ENCODE measurements at places on chromosomes 11 and 22.

- peak; percentile 84 for DNase-seq
Observed at GRCh38 chr11:69298267-69299022, 4.5 kb downstream of the MYEOV start.

GRCh38 chr22:48253136-48253535, 1490.7 kb downstream of the TBC1D22A start:
- no peak for DNase-seq

DNA sequence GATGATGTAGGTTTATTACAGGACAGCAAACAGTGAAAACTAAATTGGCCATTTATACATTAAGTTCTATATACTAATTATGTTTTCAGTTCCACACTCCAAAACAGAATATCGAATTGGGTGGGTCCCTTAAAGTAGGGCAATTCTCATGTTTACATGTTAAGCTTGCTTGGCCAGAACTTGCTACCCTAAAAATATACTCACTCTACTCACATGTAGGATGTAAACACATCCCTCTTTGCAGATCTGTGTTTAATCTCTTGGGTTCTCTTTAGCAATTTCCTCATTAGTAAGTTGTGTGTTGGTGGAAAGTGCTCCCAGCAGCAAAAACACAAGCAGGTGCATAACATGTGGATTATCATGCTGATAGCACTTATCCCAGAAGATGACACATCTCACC, 22.6 kb upstream of the DDX6 start:
- DNase-seq, result no peak

DNA sequence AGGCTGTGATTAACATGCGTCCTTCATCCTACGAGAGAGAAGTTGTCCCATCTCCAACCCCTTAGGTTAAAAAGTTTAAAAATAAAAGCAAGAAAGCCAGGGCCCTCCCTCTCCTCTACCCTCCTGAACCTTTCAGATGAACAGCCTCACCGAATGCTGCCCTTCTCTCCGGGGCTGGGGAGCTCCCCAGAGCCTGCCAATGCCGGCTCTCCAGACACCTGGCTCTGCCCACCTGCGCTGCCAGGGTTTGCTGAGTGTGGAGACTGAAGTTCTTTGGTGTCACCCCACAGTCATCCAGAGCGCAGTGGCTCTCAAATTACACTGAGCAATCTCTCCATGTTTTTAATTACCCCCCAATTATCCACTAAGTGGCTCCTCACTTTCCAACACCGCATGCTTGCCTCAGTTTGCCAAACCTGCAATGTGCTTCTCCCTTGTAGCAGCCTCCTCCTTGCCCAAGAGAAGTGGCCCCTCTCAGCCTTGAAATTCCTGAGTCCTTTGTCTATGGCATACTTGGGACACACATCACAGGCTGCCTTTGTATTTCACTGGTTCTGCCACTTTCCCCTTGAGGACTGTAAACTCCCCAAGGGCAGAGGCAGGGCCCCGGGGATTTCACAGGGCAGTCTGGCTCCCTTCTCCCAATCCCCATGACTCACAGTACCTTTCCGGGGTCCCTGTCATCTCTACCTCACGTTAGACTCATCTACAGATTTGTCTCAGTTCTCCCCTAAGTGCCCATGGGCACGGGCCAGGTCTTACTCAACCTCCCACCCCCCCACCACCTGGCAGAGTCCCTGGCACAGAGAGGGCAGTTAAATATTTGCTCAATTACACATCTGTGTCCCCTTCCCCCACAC, 2.0 kb downstream of the MYH9 start:
- no peak for DNase-seq

GRCh38 chr22:42310291-42311015, 40.0 kb upstream of the TCF20 start:
- no peak for DNase-seq

DNA sequence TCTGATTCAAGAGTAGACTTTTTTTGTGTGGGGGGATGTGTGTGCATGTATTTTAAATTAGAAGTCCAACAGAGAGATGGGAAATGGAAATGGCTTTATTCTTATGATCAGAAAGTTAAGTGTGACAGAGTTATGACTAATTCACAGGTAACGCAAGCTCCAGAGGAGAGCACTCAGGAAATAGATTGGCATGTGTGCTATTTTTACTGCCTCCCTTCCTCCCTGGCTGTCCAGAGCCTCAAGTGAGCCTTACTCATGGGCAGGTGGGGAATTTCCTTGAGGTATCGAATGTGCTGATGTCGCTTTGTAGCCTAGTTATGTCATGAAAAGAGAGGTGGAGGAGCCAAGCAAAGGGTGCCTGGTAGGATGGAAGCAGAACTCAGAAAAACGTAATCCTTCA, 70.3 kb upstream of the BDNF start:
- DNase-seq, result no peak

- no peak for DNase-seq
Observed at GRCh38 chr11:7592711-7593110, 78.9 kb downstream of the PPFIBP2 start.

All from HuH-7.5 (cell line).